Activated T-helper 2 cell treated with anti-CD3 and anti-CD28 coated beads, Interferon-gamma antibody, Interleukin-2, Interleukin-4, amounts not matched to agents 10 μg/mL and 5 μg/mL and 100 μg/mL, durations not matched to agents 14 hours and 24 hours and 36 hours (primary cell): ENCODE measurements at places on chromosomes 2 and 18. TPM values are rescaled to one million over a fixed set of nuclear protein-coding genes. Genes with fewer than 3 reads are reported as not detected.

Gene XDH
- total RNA-seq = not detected in 2 replicates

Gene CHRND
- not detected in 2 replicates for total RNA-seq

Gene NGEF
- total RNA-seq = 1.7 and 2.5 TPM in 2 replicates

Gene CAPN14
- 0.18 and 0.27 TPM in 2 replicates for total RNA-seq
